ENCODE measurements at places on chromosomes 7 and 10.

DNA sequence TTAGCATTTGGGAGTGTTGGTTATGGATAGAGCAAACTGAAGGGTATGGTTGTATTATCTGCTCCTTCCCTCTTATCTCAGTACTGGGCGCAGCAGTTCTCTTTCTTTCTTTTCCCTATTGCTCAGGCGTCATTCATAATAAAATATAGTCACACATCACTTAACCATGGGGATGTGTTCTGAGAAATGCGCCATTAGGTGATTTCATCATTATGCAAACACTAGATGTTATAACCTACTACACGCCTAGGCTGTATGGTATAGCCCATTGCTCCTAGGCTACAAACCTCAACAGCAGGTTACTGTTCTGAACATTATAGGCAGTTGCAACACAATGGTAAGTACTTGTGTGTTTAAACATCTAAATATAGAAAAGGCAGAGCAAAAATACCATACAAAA lies 401.7 kb downstream of the EXOC4 start:
- DNase-seq, result no peak

GRCh38 chr7:128446306-128446705 lies 9.4 kb upstream of the HILPDA start:
- no peak for DNase-seq

DNA sequence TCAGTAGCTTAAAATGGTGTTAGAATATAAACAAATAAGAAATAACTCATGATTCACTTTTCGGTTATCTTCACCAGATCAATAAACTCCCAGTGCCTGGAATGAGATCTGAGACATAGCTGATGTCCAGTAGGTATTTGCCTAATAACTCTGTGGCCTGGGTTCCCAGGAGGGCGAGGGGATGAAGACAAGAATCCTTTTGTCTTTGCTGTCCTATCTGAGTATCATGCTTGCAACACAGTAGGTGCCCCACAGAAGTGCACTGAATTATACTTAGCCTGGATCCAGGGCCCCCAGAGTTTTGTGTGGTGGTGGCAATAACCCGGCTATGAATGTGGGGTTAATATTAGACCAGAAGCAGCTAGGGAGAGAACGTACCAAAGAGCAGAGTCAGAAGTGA lies 350.1 kb upstream of the AOAH start:
- DNase-seq, result no peak

- DNase-seq, result no peak
Measured at GRCh38 chr10:82221056-82221455, 346.1 kb downstream of the NRG3 start.

DNA sequence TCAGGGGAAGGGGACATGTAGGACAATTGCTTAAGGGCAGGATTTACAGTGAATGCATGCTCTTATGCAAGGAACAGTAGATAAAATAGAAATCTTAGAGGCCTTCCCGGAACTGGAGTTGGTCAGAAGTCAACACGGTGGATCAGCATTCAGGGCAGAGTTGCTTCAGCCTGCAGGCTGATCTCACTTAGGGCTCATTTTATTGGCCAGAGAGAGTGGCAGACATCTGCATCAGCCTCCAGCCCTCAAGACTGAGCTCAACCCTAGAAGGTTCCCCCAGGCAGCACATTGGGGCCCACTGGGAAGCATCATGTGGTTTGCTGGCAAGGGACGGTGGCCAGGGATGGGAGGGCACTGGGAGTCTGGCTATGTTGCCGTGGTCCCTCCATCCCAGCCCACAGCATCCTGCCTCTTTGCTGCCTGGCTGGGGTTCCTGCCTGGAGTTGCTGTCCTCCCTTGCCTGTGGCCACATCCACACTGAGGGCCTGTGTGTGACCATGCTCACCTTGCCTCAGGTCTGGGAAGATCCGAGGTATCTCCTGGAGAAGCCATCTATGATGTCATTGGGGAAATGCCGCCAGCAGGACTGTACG lies 13.0 kb downstream of the SCART1 start:
- DNase-seq, result no peak

DNA sequence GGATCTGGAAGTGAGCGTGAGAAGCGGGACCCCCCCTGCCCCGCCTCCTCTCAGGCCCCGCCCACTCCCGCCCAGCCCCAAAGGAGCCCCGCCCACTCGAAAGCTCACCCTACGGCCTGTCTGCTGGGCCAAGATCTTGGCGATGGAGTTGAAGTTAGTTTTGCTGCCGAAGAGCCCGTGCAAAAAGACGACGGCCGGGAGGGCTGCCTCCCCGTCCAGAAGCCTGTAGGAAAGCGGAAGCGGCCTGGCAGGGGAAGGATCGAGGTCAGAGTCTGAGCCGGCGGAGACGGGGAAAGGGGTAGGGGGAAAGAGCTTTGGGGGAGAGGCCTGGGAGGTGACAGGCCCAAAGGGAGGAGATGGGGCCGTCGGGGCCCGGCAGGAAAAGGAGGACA lies 386 bp downstream of the ABHD11 start:
- DNase-seq, result no peak
